ENCODE measurements at places on chromosomes 4 and X.

DNA sequence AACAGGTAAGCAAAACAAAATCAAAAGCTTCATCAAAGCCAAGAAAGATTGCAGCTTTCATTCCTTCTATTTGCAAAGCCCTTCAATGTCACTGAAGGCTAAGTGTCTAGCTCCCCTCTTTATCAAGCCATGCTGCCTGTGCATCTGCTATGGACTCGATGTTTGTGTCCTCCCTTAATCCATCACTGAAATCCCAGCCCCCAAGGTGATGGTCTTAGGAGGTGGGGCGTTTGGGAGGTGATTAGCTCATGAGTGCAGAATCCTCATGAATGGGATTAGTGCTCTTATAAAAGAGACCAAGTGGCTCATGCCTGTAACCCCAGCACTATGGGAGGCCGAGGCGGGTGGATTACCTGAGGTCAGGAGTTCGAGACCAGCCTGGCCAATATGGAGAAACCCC, 6.9 kb upstream of the TRIM2 start:
- DNase-seq: no peak

DNA sequence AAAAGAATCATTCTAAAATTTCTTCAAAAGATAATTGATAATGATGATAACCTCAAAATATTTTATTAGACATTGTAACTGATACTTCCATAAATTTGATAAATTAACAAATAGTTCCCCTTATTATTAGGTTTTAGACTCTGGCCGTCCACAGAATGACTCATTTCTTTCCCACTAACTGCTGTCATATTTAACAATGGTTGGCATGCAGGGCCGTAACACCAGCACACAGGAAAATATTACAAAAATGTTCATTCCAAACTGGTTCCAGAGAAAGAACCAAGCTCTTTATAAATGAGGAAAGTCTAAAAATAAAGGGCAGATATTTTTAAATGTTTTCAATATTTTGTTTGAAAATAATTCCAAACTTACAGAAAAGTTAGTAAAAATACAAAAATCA, 28.2 kb downstream of the WDFY3 start:
- no peak for DNase-seq

- DNase-seq: no peak
Measured at GRCh38 chr4:176298664-176299063, 21.1 kb upstream of the SPCS3 start.

DNA sequence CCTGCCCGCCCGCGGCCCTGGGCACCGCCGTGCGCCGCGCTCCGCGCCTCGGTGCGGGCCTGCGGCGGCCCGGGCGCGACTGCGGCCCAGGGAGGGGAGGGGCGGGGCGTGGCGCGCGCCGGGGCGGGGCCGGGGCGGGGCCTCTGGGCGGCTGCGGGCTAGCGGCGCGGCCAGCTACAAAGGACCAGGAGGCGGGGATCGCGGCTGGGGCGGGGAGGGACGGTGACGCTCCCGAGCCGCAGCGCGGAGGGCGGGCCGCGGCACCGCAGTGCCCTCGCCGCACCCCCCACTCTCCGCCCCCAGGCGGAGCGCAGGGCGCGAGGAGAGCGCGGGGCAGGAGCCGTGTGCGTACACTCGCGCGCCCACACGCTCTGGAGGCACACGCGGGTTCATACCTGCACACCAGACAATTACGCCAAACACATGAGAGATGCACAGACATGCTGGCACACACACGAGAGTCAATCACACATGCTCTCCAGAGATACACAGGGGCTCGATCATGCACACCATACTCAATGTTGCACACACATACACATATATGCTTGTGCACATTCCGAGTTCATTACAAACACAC, at the start of gene CRMP1:
TSS of gene CRMP1 (minus strand) at position 83 of the 577 bp plus-strand sequence. CDS start 117 bp downstream, outside the sequence.
- no peak for DNase-seq

DNA sequence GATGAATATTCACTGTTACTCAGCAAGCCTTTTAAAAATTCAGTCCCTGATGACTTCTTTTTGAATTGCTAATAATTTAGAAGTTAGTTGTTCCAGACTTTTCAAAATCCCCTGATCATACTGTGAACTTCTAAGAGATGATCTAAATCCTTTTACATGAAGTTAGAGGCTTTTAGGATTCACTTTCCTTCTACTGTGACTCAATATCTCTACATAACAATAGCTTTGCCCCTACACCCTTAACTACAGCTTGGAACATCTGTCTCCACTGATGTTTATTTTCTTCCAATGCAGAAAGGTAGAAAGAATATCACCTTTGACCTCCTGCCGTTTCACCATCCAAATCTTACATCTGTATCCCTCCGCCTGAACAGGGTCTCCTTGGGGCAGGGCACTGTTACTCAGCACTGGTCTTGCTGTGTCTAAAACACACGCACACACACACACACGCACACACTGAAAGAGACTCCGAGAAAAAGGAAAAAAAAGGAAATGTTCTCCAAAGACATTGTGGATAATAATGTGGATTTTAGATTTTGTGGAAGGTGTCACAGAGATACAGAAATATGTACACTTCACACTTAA, 111.6 kb upstream of the GPRIN3 start:
- DNase-seq: no peak

DNA sequence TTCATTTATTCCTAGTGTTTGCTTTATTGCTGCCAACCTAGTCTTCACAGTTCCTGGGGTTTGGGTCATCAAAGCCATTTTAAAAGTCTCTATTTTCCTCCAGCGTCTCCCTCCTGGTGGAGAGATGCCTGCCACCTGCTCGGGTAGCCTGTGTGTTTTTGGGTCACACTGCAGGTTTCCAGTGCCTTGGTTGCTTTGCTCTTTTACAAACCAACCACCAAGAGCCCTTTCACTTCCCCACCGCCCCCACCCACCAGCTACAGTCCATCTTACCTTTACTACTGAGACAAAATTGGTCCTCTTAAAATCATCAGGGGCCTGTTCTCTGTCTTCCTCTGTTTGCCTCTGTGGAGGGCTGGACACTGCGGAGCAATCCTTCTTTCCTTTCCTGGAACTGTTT, 280.5 kb upstream of the GATB start:
- no peak for DNase-seq

DNA sequence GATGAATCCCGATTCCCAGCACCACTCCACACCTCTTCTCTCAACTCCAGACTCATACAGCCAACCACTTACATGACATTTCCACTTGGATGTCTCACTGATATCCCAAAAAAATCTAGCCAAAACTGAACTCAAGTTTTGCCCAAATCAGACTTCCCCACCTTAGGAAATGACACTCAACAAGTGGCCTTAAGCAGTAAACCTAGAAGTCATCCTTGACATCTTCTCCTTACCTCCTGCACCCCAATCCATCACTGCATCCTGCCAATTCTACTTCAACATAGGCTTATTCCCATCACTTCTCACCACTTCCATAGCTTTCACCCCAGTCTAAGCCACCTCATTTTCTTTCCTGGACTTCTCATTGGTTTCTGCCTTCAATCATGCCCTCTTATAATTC, 39.1 kb downstream of the PRPS1 start:
- no peak for DNase-seq

DNA sequence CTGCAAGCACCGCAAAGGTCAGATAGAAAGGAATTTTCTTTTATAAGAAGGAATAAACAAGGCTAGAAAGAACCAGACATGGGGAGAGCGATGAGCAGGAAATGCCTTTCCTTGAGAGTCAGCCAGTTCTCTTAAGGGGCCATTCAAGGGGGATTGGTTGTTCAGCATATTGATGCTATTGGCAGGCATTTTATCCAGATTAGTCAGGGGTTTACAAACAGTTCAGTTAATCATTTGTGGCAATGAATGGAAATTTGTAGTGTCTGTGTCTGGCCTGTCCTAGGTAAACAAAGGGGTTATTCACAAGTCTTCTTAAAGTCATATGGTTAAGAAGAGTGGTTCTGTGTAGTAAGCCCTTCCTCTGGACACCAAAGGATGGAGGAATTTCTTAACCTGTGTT, 184.7 kb upstream of the FRMPD4 start:
- no peak for DNase-seq

DNA sequence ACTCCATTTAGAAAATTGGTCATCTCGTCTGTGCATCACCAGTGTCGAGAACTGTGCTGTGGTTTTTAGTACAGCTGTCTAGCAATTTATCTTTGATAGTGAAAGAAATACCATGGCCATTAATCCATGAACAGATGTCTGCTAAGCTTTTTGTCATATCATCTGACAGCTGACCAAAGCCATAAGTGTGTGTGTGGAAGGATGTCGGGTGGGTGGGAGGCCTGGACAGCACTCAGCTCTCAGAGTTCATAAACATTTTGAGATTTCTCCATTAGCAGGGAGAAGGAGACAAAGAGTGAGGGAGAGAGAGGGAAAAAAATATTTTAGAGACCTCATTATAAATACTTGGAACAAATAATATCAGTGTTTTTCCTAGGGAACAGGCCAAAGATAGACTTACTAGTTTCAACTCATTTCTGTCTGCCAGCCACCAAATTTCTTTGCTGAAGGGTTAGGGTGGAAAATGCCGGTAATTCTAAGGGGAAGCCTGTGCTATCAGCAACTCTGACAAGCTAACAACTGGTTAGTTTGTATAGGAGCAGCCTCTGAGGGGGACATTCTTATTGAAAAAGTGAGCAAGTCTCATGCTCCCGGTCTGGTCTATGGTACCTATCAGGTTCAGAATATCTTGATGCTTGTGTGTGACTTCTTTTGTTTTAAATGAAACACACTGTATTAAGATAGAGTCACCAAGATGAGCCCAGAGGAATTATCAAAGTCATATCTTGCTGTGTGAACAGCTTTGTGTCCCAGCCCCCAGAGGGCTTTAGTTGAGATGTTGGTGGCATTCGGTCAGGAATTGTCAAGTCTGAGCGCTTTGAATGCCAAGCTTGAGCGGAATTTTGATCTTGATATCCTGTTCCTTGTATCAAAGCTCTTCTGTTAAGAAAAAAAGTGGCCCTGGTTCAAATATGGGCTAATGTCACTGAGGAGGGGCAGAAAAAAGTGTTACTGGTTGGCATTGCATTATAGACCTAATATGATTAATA, 41.9 kb upstream of the PDLIM3 start:
- DNase-seq: no peak

DNA sequence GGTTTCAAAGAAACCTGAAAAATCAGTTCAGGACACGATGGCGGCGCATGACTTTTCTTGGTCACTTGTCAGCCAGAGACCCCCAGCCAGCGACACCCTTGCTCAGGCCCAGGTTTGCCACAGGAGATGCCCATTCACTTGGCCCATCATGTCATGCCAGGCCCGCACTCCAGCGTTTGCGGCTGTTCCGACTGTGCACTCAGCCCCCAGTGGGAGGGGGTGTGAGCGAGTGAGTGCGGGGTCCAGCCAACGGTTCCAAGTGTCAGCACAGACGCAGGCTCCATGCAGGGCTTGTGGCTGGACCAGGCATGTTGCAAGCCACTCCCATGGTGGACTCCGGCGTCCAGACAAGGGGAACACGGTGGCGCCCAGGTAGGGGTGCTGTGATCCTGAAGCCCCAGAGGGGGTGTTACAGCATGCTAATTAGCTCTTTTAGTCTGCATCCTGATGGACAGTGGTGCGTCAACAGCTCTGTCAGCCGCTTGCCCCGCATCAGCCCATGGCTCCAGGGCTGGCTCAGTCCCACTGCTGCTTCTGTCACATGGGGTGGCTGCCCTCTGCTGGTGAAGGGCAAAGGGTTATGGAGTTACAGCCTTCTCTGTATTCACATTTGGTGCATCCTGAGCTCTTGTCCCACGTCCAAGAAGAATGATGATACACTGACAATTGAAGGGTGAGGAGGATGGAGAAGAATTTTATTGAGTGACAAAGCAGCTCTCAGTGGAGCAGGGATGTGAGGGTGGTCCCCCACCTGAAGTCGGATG, 3.7 kb upstream of the MAEA start:
- no peak for DNase-seq

GRCh38 chr4:175376287-175376977, 435.6 kb downstream of the GPM6A start:
- DNase-seq: no peak

GRCh38 chr4:38154681-38155588, 194.7 kb downstream of the PTTG2 start:
- DNase-seq: no peak

- DNase-seq: peak; percentile 41
Measured at GRCh38 chr4:30716681-30717207, 3.4 kb upstream of the PCDH7 start.

GRCh38 chr4:153207567-153207966, 3.3 kb downstream of the TRIM2 start:
- no peak for DNase-seq

DNA sequence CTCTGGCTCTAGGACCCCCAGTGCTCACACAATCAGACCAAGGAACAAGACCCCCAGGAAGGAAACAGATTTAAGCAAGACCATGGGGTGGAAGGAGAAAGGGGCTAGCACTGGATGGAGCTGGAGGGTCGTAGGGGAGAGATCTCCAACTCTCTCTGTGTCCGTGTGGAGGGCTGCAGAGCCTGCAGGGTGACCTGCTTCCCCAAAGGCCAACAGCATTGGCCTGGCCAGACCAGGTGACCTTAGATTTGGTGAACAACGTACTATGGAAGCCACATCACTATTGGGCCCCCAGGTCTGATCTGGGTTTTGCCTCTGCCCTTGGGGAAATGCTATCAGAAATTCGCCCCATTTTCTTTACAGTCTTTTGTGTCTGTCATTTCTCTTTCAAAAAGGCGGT, 26.0 kb downstream of the NLGN3 start:
- no peak for DNase-seq

- DNase-seq: no peak
Measured at GRCh38 chrX:23854945-23855344, 52.8 kb downstream of the APOO start.

DNA sequence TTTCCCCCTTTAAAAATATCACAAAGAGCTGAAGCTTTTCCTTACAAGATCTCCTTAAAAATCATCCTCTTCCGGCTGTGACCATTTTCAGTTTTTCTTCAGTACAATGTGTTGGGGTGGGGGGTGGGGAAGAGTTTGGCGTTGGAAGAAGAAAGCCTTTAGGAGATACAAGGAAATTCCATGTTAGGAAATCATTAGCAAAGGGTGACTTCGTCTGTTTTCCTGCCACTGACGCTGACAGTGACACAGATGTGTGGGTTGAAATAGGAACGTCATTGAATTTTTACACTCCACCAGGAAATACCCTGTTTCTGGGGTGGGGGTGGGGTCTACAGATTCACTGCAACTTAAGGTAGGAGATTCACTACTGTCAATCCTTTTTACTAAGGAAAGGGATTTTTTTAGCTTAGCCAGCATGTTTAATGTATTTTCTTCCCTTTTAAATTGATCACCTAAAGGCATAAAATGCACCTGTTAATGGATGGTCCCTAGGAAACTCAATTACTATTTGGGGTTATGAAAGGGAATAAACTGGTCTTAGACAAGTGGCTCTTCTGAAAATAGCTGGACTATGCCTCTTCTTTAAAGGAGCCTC, 3.9 kb downstream of the MAMLD1 start:
- no peak for DNase-seq

- no peak for DNase-seq
Measured at GRCh38 chrX:37872303-37872655, 24.9 kb upstream of the DYNLT3 start.

- no peak for DNase-seq
Measured at GRCh38 chr4:183192571-183192970, 93.5 kb downstream of the WWC2 start.

GRCh38 chr4:127417885-127418535, 214.7 kb upstream of the INTU start:
- DNase-seq: no peak

Measured in right kidney (tissue), 9 donors.